Retinal pigment epithelial cell (primary cell): ENCODE measurements at places on chromosomes 6 and 20.

DNA sequence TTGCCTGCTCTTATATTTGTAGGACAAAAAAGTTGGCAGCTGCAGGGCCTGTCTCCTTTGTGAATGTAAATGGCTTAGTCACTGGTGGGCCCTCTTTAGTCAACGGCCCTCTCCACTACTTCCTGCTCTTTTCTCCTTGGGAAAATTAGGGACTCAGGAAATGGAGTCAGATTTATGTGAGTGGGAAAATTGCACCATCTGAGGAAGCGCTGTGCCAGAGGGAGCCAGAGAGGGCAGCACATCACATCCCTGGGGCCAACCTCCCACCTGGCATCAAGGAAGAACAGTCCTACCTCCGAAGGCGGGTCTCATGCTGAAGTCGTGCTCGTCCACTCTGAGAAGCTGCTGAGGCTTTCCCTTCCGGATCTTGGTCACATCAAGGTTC, 15.6 kb downstream of the GABRR2 start:
- no peak for DNase-seq

DNA sequence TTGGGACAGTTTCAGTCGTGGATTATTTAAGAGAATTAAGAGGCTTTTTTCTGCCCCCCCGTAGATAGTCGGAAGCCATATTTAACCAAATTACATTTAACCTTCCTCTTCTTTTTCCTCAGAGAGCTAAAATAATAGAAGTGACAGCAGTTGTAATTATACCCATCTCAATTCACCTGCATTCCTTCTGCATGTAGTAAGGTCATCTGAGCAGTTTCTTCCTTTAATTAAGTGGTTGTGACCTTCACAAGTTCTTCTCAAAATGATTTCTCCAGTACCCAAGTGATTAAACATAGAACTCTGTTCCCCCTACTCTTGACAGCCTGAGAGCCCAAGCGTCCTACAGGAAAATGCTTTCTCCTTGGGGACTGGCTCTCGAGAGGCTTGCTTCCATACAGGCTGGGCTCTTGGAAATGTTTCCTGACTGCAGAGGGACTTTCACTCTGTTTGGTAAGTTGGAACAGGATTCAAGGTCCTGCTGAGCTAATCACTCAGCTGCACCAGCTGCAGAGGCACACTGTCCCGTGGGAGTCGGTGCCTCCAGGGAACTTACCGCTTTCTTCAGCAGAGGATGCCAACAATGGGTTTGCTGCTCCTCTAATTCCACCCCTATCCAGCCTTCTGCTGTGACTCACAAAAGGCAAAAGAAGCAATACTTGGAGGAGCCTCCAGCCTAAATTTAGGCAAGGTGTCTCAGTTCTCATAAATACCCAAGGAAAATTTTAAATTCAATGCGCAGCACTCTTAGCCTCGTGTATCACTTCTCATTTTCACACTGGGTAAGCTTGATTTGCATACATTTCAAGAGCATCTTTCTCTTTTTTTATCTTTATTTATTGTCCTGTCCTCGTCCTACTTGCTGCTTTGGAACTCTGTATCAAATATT, 414.9 kb downstream of the KIF16B start:
- DNase-seq, result no peak

DNA sequence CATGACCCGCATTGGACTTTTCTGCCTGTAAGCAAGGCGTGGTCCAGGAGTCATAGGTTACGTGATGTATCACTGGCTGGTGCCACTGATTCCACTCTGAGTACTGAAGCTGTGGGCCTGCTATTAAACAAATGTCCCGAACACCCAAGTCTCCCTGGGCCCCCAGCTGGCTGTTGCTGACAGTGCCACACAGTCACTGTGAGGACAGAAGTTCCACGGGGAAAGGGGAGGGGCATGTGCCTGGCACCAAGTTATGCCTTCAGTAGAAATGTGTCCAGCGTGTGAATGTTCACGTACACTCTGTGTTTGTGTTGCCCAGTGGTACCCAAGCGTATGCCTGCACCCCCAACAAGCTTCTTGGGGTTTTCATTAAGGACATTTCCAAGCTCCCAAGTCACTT, 171.4 kb upstream of the QKI start:
- DNase-seq, result no peak

- DNase-seq, result no peak
Observed at GRCh38 chr6:35170891-35171290, 29.8 kb upstream of the TCP11 start.

- no peak for DNase-seq
Observed at GRCh38 chr6:75024828-75025227, 181.0 kb downstream of the COL12A1 start.

- DNase-seq, result no peak
Observed at GRCh38 chr6:25329982-25330381, 50.8 kb downstream of the CARMIL1 start.

DNA sequence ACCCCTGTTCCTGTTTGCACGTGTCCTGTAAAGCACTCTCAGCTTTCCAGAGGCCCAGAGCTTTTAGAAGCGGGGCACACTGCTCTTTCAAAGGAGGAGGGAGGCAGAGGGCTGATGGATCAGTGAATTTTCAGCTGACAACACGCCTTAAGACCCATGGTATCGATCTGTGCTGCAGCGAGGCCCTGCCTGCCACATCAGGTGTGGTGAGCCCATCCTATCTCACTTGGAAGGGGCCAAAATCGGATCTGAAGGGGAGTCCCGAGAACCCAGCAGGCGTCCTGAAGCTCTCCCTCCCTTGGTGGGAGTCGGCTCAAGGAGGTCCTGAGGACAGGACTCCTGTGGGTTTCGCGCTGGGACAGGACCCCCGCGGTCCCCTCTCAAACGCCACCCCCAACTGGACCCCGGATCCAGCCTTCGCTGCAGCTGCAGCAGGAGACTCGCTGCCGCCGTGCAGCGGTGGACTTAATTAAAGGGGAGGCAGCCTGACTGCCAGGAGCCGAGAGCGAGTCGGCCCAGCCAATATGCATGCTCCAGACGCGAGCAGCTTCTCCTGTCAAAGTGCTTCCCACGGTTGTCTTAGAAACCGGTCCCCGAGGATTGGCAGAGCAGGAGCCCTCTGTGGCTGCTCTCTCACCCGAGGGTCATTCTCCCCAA, 580.0 kb upstream of the ZNF337 start:
- DNase-seq, result peak; percentile 2

DNA sequence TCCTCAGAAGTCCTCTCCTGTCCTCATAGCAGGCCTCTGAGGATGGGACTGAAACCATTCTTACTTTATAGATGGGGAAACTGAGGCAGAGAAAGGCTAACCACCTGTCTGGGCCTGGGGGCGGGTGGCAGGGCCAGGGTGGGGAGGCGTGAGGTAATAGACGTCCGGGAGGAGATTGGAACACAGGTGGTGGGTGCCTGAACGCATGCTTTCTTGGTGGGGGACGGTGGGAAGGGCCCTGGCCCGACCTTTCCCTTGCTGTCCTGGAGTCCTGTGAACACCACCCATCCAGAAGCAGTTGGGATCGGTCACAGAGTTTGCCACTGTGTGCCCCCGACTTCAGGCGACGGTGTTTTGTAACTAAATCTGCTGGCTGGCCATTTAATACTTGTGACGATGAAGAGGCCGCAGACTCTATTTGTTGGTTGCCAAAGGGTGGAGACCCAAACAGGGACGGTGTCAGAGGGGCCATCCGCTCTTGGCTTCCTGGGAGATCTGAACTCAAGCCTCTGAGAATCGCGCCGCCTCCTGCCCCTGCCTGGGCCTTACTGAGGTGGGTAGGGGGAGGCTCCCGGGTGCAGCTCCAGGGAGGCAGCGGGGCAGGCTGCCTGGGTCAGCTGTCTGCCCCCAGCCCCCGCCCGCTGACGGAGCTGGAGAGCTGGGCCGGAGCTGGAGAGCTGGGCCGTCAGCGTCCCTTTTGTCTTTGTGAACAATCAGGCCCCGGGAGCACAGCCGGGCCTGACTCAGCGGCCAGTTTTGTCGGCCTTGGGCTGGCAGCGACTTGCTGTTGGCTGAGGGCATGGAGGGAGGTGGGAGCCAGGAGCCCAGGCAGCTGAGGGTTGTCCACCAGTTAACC, 4.1 kb downstream of the RBM38 start:
- DNase-seq, result no peak

DNA sequence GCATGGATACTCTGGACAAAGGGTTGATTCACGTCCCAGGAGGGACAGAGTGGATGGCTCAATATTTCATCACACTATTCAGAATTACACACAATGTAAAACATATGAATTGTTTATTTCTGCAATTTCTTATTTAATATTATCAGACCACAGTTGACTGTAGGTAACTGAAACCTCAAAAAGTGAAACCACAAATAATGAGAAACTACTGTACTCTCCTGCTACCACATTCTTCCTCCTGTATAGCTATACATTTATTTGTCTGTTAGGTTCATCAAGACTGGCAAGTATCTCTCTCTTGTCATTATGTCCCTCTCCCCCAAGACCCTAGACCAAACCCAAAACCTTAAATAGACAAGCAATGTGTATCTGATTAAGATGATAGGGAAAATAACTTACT, 60.0 kb downstream of the SYCP2 start:
- DNase-seq, result no peak
